ENCODE measurements at places on chromosomes 3 and 15.

GRCh38 chr15:71660501-71660900 lies 149.9 kb upstream of the NR2E3 start:
- no peak for DNase-seq

DNA sequence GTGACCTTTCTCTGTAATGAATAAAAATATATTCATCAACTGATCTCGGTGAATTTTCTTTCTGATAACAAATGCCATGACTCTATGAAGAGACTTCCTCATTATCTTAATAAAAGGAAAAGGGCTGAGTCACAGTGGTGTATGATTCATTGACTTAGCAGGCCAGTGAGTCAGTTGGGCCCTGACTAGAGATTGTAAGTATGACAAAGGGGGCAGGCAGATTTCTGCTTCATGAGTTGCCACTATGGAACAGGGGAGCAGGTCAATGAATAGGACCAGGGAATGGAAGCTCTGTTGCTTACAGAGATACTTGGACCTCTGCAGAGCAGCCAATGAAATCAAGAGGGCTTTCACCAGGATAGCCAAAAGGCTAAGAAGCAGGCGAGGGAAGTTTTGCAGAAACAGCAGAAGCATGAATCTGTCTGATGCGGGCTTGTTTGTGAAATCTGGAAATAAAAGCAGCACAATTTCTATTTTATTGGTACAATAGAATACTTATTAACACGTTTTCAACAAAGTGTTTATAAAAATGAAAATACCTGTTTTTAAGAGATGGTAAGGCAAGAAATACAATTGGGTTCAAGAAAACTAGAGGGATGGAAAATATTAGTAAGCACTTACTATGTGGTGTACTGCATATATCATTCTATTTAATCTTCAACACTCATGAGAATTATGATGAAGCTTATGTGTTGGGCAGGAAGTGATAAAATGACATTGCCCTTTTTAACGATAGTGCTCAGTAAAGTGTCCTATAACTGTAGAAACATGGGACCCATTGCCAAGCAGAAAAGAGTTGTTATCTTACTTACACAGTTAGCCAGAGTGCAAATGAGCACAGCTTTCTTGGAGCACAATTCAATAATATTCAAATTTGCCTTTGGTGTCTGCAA lies 169.8 kb upstream of the MYRIP start:
- peak; percentile 7 for DNase-seq

DNA sequence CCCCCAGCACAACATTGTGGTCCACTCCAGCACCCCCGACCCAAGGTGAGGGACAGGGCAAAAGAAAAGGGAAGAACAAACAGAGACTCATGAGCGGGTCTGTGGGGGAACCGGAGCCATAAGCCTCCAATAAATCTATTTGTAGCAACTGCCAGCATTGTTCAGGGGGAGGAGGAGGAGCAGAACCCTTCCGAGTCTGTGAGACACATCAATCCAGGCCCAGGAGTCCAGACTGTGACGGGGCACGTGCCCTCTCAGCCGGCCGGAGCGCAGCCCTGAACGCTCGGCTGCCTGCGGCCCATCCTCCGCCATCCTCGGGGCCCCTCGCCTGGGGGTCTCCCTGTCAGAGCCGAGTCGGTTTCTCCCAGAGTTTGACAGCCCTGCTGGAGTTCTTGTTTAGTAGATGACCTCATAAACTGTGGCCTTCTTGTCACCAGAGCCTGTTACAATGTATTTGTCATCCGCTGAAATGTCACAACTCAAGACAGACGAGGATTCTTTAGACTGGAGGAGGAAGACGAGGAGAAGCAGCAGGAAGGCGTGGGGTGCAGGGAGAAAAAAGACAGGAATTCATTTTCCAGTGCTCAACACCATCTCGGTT lies 47.9 kb downstream of the TLE3 start:
- DNase-seq: no peak

- DNase-seq: no peak
These were observed 14.1 kb downstream of the IL17RD start for GRCh38 chr3:57151021-57151449.

DNA sequence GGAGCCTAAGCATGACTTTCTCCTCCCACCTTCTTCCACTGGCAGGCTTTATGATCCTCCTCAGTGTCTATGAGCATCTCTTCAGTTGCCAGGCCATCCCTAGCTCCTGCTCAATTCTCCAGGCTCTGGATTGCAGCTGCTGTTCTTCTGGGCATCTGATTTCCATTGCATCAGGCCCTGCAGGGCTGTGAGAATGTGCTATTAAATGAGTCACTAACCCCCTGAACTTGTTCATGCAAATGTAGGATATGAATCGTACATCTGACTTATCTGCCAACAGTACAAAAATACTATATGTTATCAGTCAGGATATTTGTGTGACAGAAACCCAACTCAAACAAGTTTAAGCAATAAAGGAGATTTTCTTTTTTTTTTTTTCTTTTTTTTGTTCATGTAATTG lies 11.9 kb downstream of the GPR176 start:
- DNase-seq: no peak

DNA sequence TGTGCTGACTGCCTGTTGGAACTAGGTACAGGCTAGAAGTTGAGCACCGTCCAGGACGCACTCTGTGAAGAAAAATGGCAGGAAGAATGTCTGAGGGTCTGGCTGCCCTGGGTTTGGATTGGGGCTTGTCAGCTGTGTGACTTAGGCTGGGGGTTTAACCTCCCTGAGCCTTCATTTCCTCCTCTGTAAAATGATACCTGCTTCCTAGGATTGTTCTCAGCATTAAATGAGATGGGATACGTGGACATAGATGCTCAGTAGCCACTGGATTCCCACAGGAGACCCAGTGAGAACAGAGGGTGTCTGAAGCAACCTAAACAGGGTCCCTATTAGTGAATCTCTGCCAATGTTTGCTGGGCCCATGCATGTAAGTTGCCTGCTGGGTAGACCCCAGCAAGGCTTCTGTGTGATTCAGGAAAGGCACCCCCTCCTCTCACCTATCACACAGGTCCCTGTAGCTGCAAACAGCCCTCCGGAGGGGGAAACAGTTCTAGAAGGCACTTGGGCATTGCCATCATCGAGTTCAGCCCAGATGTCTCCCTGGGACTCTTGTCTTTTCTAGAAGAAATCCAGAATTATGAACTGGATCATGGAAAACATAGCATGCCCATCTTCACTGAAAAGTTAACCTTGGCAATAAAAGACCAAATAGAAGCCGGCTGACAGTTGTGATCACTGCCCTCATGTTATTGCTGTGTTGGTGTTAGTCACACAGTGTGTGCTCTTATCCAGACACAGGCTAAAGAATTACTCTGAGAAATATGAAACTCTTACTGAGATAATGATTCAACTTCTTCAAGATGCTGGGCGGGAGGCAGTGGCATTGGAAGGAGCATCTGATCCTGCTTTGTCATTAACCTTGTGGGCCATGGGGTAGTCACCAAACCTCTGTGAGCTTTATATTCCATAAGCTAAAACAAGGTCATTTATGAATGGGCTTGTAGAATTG lies 64.5 kb downstream of the SMAD6 start:
- DNase-seq: no peak

DNA sequence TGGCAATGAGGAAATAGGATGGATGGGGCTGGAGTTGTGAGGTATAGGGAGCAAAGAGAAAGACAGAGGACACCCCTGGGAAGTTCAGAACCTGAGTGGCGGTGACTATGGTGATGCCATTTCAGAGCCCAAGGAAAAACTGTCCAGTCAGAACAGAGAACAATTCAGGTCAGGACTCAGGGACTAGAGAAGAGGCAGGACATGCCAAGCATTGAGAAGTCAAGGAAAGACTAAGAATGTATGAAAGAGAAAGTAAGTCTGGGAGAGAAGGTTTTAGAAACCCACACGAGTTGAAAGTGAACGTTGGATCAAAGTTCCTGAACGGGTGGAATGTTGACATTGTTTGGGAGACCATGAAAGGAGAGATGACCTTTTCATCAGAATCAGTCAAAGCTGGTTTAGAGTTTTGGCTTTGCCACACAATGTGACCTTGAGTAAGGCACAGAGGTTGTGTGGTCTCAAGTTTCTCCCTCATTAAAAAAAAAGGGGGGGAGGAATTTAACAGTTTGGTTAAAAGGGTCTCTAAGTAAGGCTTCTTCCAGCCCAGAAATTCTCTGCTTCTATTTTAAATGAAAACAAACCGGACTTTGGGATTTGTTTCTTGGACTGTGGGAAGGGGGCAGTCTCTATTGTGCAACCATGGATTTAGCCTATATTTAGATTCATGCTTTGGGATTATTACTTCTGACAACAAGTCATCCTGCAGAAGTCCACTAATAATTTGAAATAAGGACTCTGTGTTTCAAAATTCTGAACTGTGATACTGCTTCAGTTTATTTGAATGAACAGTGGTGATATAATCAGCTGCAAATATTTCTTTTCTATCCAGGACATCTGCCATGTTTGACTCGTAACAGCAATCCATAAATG lies 315.9 kb upstream of the TBL1XR1 start:
- DNase-seq: no peak

- no peak for DNase-seq
These were observed 12.8 kb upstream of the PLXNA1 start for GRCh38 chr3:126970101-126970500.

GRCh38 chr15:46622851-46623250 lies 988.0 kb downstream of the SQOR start:
- DNase-seq: no peak

- no peak for DNase-seq
These were observed 133.3 kb downstream of the EPHB1 start for GRCh38 chr3:134928392-134928791.

DNA sequence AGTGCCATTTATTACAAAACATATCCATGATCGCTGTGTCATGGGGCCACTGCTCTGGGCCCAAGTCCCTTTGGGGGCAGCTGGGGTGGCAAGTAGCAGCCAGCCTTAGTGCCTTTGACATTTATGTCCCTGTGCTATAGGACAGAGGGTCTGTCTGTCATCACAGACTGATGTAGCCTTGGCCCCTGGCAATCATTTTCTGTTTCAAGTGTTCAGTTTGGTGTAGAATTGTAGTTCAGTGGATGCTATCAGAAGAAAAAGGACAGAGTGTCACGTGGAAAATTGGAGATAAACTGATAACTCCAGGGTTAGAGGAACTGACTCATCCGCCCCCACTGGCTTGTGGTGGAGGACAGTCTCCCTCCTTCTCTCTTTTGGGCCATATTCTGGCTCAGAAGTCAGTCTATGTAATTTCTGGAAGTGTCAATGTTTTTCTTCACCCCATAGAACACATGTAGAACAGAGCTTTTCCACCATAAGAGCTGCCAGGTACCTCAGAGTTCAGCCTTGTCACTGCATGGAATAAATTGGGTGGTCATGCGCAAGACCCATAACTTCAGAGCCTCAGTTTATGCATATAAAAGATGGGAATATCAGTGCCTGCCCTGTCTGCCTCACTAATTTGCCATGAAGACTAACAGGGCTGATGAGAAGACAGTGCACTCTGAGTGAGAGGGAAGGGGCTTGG lies 4.5 kb upstream of the MRPS22 start:
- no peak for DNase-seq

DNA sequence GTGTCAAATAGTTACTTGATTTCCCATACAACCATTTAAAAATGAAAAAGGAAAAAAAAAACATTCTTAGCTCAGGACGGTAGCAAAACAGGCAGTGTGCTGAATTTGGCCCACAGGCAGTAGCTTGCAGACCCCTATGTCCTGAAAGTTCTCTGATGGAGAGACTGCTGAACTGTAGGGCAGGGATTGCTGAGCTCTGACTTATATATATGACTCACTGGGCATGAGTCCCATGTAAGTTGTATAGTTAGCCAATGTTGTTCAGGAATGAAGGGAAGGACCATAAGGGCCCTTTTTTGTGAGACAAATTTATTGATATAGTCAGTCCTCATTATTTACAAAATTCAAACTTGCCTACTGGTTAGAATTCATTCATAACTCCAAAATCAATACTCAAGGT lies 36.9 kb upstream of the FRMD4B start:
- no peak for DNase-seq

- DNase-seq: no peak
These were observed 63.5 kb downstream of the MLH1 start for GRCh38 chr3:37056826-37057225.

DNA sequence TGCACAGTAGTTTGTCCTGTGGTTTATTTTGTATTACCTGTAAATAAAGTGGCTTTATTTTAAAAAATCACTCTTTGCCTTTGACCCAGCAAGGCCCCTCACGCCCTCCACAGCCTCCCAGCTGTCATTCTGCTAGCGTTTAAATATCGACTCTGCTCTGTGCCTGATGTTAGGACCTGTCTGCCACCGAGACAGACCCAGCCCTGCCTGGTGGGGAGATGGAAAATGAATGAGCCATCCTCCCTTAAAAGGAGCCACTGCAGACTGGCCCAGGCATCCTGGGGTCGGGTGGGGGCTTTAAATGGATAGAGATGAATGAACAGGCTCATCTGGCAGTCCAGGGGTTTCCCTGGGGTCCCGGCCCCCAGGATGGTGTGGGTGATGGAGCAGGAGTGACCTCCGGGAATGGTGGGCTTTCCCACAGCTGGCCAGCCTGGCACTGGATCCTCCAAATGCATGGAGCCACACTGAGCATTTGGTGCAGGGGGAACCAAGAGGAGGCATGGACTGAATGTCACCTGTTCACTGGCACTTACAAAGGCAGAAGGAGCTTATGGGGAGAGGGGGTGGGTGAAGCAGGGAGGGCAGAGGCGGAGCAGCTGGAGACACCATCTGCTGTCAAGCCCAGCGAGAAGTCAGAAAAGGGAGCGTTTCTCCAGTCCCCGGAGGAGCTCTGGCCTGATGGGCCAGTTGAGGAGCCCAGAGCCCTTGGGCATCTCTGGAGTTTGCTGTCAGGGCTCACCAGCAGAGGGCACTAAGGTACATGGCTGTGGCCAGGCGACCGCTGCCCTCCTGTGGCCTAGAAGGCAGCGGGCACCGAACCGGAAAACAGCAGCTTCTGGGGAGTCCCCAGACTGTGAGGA lies 11.9 kb downstream of the GRM2 start:
- DNase-seq: peak; percentile 50

GRCh38 chr15:92629276-92629974 lies 26.1 kb downstream of the FAM174B start:
- DNase-seq: peak; percentile 37

DNA sequence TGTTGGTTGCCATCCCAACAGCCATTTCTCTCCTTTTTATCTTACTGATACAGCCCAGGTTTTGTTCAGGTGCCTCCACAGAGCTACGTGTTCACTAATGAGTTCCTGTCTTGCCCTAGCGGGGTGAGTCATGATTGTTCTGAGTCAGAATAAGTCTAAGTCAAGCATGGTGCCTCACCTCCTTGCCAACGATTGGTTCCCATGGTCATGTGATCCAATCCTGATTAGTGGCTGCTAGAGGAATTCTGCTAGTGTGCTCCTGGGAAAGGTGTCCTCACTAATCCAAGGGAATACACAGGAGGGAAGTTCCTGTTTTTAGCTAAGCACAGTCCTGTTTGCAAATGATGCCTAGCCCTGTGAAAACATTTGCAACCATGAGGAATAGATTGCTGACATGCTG lies 99.8 kb downstream of the NSUN3 start:
- DNase-seq: no peak

DNA sequence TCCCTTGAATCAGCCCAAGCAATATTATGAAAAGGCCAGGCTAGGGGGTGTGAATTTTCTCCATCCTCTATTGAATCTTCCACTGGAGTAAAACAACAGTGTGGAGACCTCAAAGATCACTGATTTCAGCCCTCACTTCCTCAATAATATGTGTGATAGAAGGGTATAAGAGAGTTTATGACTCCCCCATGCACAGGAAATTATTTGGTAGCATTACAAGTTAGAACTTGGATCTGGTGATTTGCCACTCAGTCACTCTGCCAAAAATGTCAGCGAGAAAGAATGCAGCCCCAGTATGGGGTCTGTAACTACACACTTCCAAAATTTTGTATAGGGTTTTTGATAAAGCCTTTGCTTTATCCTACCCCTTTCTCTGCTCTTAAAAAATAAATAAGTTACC lies 81.0 kb upstream of the KCNMB2 start:
- DNase-seq: no peak
